ENCODE measurements at places on chromosomes 2 and 18.
A peak's percentile ranks its signal among the peaks of the same experiment; 100 is the strongest.

GRCh38 chr2:117952701-117953100 is 61.2 kb downstream of the CCDC93 start:
- H3K4me3 ChIP-seq = no peak overlapping the region
- no peaks in the 10 kb centered on the region for H3K4me1 ChIP-seq
- DNase-seq = no peak
- H3K36me3 ChIP-seq = peaks cover 100% of the 10 kb centered on the region
- H3K27ac ChIP-seq = no peak overlapping the region

GRCh38 chr2:101040761-101041160 is 38.7 kb downstream of the RPL31 start:
- peaks cover 15% of the 10 kb centered on the region for H3K36me3 ChIP-seq
- H3K4me1 ChIP-seq = no peaks in the 10 kb centered on the region
- H3K4me3 ChIP-seq = no peak overlapping the region
- DNase-seq = no peak
- H3K27me3 ChIP-seq = no peaks in the 10 kb centered on the region

GRCh38 chr2:185404578-185404977 is 334.0 kb upstream of the FSIP2 start:
- no peak overlapping the region for H3K27ac ChIP-seq
- H3K36me3 ChIP-seq = no peaks in the 10 kb centered on the region
- DNase-seq = no peak
- no peaks in the 10 kb centered on the region for H3K27me3 ChIP-seq
- H3K4me1 ChIP-seq = no peaks in the 10 kb centered on the region

DNA sequence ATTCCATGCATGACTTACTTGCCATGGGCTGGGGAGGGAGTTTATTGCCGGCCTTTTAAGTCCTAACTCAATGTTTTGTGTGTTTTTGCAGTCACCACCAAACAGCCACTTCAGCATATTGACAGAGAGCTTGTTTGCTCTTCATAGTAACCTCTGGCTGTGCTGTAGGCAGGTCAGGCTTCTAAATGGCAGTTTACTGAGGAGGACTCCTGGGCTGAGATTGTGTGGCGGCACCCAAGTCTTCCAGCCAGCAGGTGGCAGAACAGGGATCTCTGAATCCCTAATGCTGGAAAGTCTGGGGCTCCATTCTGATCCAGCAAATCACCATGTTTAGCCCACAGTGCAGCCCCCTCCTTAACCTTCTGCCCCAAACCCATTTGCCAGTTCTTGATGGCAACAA is 121.2 kb downstream of the CAPN13 start:
- H3K36me3 ChIP-seq = no peaks in the 10 kb centered on the region
- no peaks in the 10 kb centered on the region for H3K4me1 ChIP-seq
- H3K27ac ChIP-seq = no peak overlapping the region
- no peak overlapping the region for H3K4me3 ChIP-seq
- no peaks in the 10 kb centered on the region for H3K27me3 ChIP-seq

DNA sequence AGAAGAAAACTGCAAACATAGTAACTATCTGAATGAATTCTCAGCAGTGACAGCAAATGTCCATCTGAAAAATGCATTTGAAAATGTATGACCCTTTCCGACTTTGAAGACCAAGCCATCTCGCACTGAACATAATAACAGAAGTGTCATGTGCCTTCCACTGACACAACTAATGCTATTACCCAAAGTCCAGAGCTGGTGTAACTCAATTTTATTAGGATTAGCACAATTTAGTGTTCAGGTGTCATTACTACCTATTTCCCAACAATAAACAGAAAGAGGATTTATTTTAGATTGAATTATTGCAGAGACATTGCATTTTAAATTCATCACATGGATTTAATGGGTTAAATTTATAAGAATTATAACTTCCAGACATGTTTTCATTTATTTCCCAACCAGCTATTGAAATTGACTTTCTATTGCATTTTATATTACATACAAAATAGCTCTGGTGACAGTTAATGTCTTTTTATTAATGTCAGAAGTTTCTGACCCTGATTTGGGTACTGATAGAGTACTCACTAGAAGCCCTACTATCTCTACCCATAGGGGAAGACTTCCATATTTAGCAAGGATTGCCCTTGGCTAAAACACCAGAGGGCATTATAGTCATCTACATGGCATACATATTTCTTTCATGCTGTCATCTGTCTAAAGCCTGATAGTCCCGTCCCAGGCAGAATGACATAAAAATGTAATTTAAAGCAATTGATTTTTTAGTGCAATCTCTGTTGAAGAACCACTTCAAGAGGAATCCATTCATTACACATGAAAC is 7.0 kb upstream of the STK39 start:
- H3K4me1 ChIP-seq = no peaks in the 10 kb centered on the region
- DNase-seq = no peak
- no peak overlapping the region for H3K4me3 ChIP-seq
- no peaks in the 10 kb centered on the region for H3K27me3 ChIP-seq
- no peaks in the 10 kb centered on the region for H3K36me3 ChIP-seq

DNA sequence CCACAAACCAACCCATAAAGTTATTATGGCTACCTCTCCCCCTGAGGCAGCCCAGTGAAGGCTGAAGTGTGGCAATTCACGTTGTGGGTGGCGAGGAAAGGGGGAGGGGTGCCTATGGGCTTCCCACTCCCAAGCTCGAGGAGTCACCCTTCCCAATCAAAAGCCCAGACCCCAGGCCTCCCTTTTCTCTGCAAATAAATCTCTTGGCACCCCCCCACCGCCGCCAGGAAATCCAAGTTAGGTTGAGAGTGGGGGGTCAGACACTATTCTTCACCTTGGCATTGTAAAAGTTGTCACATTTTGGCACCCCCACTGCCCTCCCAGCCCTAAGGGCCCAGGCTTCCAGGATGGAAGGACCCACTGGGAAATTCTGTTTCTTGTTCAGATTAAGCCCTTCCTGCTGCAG is 6.9 kb downstream of the ANKRD53 start:
- H3K4me1 ChIP-seq = peaks cover 22% of the 10 kb centered on the region
- DNase-seq = no peak
- no peak overlapping the region for H3K4me3 ChIP-seq

DNA sequence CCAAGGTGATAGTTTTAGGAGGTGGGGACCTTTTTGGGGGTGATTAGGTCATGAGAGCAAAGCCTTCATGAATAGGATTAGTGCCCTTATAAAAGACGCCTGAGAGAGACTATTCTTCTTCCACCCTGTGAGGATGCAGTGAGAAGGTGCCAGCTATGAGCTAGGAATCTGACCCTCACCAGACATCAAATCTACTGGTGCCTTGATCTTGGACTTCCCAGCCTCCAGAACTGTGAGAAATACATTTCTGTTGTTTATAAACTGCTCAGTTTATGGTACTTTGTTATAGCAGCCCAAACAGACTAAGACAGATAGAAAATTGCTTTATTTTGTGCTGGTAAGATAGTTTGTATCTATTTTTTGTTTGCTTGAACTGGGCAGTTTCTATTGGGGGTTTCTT is 40.1 kb downstream of the PHLPP1 start:
- H3K27ac ChIP-seq = peak overlapping the region; percentile 16
- H3K4me1 ChIP-seq = no peaks in the 10 kb centered on the region
- no peaks in the 10 kb centered on the region for H3K36me3 ChIP-seq
- no peak for DNase-seq

GRCh38 chr2:153967248-153967973 is 95.7 kb downstream of the GALNT13 start:
- H3K27ac ChIP-seq = no peak overlapping the region
- no peaks in the 10 kb centered on the region for H3K36me3 ChIP-seq
- H3K4me1 ChIP-seq = no peaks in the 10 kb centered on the region
- no peak for DNase-seq
- H3K27me3 ChIP-seq = no peaks in the 10 kb centered on the region

GRCh38 chr2:103327966-103328365 is 566.1 kb downstream of the TMEM182 start:
- H3K27ac ChIP-seq = no peak overlapping the region
- no peak for DNase-seq
- no peaks in the 10 kb centered on the region for H3K27me3 ChIP-seq

DNA sequence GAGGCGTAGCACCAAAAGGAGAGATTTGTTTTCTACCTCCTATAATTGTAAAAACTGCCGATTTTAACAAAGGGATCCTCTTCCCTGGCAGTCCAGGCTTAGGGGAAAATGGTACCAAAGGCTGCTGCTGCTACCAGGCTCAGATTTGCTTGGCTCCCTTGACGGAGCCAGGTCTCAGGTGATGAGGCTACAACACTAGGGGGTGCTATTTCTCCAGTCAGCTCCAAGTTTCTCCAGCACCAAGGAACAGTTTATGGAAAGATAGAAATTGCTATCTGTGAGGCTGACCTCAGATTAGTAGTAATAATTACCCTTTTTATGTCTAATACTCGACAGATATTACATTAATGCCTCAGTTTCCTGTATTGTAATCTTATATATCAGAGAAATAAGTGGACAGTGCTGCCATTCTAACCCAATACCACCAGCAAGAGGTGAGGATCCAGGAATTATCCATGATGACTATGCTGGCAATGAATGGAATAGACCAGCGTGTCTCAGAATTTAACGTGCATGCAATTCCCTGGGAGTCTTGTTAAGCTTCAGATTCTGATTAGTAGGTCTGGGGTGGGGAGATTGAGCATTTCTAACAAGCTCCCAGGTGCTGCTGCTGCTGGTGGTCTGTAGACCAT is 111.3 kb downstream of the ESCO1 start:
- no peak overlapping the region for H3K4me3 ChIP-seq
- no peaks in the 10 kb centered on the region for H3K27me3 ChIP-seq
- no peaks in the 10 kb centered on the region for H3K36me3 ChIP-seq
- no peaks in the 10 kb centered on the region for H3K4me1 ChIP-seq

DNA sequence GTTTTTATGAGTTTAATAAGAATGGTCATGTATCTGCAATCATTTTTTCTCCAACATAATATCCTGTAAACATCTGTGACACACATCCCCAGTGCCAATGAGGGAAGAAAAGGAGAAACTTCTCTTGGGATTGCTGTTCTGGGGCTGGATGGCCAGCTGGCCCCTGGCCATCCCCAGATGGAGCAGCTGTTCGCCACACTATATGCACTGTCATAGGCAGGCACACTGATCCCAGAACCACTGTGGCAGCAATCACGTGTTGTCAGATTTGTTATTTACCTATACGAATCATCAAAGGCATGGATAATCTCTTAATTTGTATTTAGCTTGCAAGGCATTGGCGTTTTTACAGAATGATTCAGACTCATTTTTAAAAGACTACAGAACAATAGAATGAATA is 167.6 kb upstream of the ACAA2 start:
- no peak overlapping the region for H3K4me3 ChIP-seq
- DNase-seq = no peak
- H3K4me1 ChIP-seq = peaks cover 7% of the 10 kb centered on the region

DNA sequence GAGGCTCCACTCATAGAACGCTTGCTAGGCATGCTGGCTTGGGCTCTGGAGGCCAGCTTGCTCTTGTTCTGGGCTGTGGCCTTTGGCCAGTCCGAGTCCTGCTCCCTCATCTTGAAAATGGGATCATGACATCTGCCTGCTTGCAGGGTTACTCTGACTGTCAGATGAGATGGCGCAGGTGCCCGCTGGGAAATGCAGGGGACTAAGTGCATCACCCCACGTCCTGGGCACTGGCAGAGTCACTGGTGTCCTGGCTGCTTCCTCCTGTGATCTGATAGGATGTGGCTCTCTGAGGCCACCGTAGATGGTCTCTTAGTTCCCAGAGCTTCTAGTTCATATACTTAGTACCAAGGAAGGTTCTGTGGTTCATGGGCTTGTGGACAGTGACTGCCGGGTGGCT is 18.5 kb downstream of the LDLRAD4 start:
- no peaks in the 10 kb centered on the region for H3K36me3 ChIP-seq
- no peak overlapping the region for H3K27ac ChIP-seq
- peaks cover 3% of the 10 kb centered on the region for H3K4me1 ChIP-seq
- DNase-seq = no peak
- no peaks in the 10 kb centered on the region for H3K27me3 ChIP-seq
- H3K4me3 ChIP-seq = no peak overlapping the region

DNA sequence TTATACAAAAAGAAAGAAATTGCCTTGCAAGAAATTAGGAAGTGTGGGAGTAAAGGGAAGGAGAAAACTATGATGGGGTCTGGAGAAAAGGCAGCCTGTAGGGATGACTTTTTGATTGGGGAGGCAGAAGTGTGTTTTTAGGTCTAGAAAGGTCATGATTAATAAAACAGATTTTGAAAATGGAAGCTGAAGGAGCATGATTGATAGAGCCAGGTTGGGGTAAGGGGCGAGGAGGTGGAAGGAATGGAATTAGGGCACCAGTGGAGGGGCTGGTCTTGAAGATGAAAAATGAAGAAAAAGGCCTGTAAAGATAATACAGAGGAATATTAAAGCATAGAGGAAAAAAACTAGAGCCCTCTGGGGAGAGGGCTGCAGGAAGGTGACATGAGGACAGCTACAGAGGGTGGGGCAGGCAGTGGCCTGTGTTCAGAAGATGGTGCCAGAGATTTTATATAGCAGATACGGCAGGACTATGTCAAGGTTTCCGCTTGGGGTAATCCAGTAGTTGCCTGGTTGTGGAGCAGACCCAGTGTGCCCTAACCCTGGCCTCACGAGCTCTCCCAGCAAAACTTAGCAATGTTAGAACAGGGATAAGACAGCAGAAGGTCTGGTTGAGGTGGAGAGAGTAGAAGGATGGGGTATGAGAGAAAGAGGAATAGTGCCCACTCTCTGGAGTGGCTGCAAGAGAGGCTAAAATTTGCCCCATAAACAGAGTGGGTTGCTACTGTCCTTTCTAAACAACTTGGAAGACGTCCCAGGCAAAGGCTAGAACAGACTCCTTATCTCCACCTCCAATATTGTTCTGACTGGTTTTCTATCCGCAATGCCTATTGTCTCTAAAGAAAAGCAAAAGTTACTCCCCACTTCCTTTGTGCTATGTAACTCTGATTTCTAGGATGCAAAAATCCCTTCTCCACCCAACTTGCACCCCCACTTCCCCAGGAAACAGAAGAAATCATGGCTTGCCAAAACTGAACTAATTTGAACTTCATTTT is 287.3 kb downstream of the AGPS start:
- DNase-seq = no peak
- no peaks in the 10 kb centered on the region for H3K4me1 ChIP-seq
- H3K36me3 ChIP-seq = no peaks in the 10 kb centered on the region
- no peak overlapping the region for H3K4me3 ChIP-seq
- H3K27ac ChIP-seq = no peak overlapping the region
- H3K27me3 ChIP-seq = no peaks in the 10 kb centered on the region

- H3K27me3 ChIP-seq = peaks cover 4% of the 10 kb centered on the region
- H3K27ac ChIP-seq = no peak overlapping the region
- no peak for DNase-seq
These were observed 26.5 kb downstream of the CRYGD start for GRCh38 chr2:208097801-208098200.

DNA sequence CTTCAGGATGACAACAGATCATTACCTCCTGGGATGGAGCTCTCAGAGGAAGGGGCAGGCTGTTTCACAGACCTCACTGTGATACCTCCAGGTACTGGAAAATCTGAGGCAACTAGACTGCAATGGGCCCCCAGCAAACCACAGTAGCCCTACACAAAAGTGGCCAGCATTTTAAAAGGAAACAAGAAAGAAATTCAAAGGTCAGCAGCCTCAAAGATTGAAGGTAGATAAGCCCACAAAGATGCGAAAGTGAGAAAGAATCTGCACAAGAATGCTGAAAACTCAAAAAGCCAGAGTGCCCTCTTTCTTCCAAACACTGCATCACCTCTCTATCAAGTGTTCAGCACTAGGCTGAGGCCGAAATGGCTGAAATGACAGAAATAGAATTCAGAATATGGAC is 499.5 kb upstream of the CHAC2 start:
- H3K36me3 ChIP-seq = no peaks in the 10 kb centered on the region
- H3K27ac ChIP-seq = no peak overlapping the region
- DNase-seq = no peak
- H3K27me3 ChIP-seq = no peaks in the 10 kb centered on the region

GRCh38 chr18:38688416-38688815 is 1122.8 kb upstream of the CELF4 start:
- no peaks in the 10 kb centered on the region for H3K4me1 ChIP-seq
- H3K27ac ChIP-seq = no peak overlapping the region
- H3K4me3 ChIP-seq = no peak overlapping the region
- no peak for DNase-seq
- no peaks in the 10 kb centered on the region for H3K27me3 ChIP-seq

Measured in esophagus squamous epithelium (tissue), 5 donors.